ENCODE measurements at places on chromosomes 5 and 9.

GRCh38 chr5:154478752-154479159 is 729 bp upstream of the HAND1 start:
- DNase-seq: no peak

DNA sequence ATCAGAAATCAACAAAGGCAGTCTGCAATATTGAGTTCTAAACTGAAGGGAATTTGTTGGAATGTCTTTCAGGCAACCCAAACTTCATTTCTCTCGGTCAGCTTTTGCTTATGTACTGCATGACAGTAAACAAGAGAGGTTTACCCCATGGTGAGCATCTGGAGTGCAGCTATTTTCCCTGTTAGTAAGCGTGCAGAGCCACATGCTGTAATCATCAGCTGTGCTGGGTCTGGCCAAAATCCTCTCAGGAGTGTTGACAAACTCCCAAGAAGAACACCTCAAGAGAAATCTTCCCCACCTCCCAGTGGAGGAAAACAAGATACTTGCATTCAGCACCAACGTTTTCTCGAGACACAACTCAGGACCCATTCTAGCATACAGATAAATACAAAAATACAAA is 83.6 kb upstream of the ADAMTSL1 start:
- no peak for DNase-seq

DNA sequence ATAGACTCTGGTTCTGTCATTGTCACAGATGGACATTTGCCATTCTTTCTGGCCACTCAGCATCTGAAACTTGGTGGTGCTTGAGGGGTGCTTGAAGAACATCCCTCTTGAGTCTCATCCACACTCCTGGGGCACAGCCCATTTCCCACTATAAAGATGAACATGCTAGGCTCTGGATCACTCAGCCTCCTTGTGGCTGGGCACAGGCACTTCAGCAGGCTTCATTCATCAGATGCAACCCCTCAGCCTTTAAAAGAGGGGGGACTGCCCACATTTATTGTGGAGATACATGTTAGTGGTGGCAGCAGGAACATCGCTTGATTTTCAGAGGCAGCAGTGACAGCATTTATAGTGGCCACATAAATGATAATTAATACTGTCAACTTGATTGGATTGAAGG is 124.7 kb upstream of the NIPBL start:
- no peak for DNase-seq

DNA sequence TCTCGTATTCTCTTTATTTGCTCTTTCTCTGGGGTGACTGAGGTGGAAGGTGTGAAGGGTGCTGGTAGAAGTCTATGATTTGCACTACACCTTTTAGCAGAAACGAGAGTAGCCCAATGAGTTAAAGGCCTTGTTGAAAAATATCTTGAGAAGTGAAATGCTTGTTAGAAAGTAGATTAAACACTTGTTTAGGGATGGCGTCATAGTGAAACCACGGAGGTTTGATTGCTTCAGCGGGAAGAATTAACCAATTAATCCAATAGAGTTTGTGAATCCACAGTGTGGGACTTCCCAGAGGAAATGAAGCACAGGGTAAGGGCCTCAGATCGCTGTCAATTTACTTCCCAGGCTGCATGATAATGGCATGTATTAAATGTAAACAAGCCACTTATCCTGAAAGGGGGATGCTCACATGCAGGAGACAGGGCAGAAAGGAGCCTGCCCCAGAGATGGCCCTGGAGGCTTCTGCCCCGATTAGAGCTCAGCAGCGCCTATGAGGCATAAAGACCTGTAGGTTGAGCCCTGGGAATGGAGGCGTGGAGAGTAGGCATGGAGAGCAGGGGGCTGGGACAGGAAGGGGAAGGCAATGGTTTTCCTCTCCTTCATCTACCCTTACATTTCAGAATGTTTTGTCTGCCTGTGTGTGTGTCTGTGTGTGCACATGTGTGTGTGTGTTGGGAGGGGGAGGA is 1.5 kb downstream of the FAM170A start:
- DNase-seq: no peak

- no peak for DNase-seq
Measured at GRCh38 chr5:97839341-97840086, 656.5 kb upstream of the RIOK2 start.

- no peak for DNase-seq
Measured at GRCh38 chr9:83209188-83209731, 146.3 kb upstream of the RASEF start.

DNA sequence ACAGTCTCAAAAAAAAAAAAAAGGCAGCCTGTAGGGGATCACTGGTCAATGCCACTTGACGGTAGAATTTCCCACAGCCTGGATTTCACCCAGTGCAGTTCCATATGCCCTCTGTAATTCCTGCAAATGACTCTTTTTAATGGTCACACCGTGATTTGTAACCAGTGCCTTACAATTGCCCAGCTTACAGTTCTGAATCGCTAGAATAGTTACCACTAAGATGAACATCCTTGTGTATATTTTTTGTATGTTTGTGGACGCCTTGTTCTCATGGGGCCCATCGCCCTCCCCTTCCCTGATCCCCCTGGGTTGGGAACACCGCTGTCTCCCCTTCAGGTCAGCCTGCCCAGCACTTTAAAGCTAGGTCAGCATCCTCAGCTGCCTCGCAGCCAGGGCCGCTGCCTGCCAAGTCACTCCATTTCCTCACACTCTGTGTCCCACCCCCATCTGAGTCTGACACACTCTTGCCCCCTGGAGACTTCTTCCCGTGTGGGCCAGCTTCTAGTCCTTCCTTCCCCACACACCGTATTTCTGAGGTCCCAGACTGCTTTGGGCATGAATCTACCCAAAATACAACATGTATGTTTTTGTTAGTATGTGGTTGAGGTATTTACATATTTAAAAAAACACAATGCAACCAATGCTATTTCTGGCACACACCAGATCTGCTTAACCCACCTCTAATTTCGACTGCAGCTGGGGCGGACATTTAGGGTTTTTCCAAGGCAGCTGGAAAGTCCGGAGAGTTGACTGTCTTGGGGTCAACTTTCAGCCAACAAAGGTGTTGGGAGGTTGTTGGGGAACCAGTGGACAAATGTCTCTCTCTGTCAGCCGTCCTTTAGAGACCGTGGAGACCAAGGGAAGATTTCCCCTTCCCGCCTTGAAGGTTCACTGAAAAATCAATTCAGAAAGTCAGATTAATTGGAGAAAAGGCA is 120.5 kb upstream of the NEK6 start:
- DNase-seq: no peak

DNA sequence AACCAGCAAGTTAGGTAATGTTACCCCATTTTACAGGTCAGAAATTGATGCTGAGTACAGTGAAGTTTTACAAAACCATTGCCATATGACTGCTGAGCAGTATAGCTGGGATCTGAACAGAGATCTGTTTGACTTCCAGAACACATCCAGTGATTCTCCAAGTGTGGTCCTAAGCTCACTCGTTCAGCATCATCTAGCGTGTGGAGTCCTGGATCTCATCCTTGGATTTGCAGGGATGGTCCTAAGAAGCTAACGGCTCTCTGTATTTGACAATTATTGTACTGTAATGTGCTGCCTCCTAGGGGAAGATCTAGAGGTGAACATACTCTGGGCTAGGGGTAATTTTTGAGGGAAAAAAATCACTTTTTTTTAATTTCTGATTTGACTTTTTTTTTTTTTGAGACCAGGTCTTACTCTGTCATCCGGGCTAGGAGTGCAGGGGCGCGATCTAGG is 1.4 kb downstream of the SLC26A2 start:
- DNase-seq: no peak

DNA sequence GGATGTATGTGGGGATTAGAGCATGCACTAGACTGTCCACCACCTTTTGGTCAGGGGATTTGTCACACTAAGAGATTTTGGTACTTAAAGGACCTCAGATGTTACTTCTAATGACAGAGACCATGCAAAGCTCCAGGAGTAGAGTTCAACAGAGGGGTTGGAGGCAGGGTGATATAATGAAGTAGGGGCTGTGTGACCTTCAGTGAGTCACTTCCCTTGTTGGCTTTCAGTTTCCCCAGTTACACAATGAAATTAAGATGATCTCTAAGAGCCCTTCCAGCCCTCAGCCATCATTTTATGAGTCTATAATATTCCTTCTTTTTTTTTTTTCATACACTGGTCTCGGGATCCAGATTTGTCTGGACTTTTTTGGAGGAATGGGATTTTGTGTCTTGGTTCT is 26.8 kb downstream of the GLRA1 start:
- no peak for DNase-seq

GRCh38 chr5:111996574-111996973 is 239.6 kb upstream of the NREP start:
- DNase-seq: no peak

DNA sequence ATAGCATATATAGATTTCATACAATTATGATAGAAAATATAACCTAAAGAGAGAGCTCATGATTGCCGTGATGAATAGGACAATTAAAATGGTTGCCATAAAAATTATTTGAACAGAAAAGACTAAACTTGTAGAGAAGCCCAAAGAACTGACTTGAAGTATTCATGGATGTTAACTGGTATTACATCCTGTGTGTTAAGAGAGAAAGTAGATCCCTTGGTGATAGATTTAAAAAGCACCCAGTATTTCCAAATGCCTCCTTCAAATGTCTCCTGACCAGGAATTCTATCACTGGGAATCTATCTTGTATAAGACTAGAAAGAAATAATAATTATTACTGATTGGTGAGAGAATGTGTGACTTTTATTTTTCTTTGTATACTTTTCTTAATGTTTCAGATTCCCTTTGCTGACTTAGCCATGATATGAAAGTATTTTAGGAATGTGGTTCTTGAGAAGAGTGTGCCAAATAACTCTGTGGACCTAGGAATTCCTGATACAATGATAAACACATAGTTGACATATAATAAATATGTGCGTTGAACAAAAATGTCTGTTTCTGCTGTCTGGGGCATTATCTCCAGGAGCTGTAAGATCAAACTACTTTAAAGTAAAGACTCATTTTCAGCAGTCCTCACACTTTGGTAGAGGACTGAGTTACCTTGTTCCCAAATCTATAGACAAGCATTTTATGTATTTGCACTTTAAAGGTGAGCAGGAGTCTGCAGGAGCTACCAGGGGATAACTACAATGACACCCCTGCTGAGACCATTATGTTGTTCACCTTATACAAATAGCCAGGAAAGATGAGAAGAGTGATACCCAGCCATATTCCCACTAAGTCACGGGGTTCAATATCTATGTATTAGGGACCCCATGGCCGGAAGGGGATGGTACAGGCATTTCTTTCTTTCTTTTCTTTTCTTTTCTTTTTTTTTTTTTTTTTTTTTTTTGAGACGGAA is 211.1 kb upstream of the TLE4 start:
- no peak for DNase-seq

DNA sequence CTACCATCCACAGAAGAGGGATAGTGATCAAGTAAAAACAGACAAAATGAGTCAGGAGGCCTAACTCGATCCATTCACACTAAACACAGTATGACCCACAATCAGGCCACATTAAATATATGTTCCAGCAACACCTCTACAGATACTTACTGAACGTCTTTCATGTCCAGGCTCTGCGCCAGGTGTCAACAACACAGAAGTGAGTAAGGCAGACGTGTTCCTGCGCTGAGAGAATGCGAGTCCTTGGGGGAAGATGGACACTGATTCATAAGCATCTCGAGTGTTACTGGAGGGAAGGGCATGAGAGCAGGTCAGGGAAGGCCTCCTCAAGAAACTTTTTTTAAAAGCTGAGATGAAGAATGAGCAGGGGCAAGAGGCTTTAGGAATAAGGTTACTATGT is 164.3 kb upstream of the CLINT1 start:
- no peak for DNase-seq

GRCh38 chr5:6703806-6704205 is 9.4 kb upstream of the TENT4A start:
- no peak for DNase-seq

GRCh38 chr5:166883016-166883415 is 1408.4 kb upstream of the WWC1 start:
- no peak for DNase-seq

- no peak for DNase-seq
Measured at GRCh38 chr5:179224741-179225140, 120.5 kb downstream of the ADAMTS2 start.

- no peak for DNase-seq
Measured at GRCh38 chr5:174271316-174271715, 225.8 kb downstream of the NSG2 start.

- no peak for DNase-seq
Measured at GRCh38 chr5:53642061-53642460, 81.6 kb downstream of the NDUFS4 start.

GRCh38 chr9:27248702-27249101 is 48.2 kb downstream of the EQTN start:
- no peak for DNase-seq

DNA sequence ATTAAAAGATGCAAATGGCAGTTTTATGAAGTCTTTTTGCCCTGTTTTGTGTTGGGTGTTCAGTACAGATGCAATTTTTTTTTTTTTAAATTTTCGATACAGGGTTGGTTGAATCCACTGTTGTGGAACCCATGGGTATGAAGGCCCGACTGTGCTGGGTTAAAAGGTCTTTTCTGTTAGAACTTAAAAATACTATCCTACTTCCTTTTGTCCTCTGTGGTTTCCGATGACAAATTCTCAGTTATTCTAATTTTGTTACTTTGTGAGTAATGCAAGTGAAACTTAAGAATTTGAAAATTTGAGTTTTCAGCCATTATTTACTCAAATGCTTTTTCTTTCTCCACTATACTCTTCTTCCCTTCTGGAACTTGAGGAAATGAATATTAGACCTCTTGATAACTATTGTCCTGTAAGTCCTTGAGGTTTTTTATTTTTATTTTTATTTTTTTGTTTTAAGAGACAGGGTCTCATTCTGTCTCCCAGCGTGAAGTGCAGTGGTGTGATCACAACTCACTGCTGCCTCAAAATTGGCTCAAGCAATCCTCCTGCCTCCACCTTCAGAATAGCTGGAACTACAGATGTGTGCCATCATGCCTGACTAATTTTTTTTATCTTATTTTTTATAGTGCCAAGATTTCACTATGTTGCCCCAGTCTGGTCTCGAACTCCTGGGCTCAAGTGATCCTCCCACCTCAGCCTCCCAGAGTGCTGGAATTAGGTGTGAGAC is 67.5 kb downstream of the ZCCHC7 start:
- DNase-seq: no peak

DNA sequence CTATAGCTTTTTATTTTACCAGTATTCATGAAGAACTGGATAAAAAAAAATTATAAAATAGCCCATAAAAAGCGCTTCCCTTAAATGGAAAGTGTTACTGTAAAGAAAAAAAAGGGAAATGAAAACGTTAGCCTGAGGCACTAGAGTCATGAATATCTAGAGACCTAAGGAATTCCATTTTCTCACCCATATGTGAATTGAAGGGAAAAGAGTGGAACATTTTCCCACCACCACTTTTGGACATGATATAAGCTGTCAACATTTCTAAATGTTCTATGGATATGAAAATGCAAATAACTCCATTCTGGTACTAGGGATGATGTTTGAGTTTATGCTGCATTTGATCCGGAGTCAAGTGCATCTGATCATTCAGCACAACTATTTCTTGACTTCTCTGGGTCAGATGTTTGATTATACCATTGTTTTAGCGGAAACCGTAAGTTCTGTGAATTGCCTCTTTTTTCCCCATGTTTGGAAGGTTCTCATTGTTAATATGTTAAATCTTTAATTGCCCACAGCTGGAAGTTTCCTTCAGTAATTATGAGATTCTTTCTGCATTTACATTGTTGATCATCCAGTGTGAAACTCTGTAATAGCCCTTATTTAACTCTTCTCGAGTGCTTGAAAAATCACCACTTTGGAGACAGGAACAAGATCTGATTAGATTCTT is 467.4 kb upstream of the SEMA6A start:
- no peak for DNase-seq
